ENCODE measurements at places on chromosomes 12 and 14.

GRCh38 chr12:130491421-130492357 lies 154.0 kb downstream of the PIWIL1 start:
- DNase-seq = no peak

DNA sequence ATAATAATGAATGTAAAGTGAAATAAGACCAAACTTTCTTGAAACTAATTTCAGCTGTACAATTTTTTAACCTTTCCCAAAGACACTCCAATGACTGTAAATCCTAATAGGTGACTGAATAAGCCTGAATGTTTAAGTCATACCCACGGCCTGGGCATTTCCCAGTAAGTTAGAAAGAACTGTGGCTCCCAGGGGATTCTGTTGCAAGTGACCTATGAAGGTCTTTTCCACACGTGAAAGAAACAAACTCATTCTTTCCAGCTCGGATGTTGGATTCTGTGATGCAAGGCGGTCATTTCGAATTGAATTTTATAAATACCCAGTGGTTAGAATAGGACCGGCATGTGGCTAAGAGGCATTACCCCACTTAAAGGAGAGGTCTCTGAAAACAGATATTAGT lies 1134.4 kb downstream of the GALC start:
- DNase-seq = no peak

GRCh38 chr14:68359837-68360552 lies 432.9 kb downstream of the ZFP36L1 start:
- no peak for DNase-seq

DNA sequence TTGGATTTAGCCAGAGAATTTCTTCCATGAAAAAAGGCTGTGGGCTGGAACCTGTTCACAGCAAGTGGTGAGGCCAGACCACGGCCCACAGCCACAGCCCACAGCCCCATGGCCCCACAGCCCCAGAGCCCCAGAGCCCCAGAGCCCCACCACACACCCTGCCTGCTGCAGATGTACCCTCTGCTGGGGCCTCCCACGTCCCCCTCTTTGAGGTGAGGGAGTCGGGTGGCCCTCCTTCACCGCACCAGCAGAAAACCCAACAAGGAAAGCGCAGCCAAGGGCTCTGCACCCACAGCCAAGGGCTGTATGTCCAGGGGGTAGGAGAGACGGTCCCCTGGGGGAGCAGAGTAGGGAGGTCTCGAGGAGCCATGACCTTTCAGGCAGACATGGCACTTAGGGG lies 327.5 kb upstream of the DIO3 start:
- no peak for DNase-seq

DNA sequence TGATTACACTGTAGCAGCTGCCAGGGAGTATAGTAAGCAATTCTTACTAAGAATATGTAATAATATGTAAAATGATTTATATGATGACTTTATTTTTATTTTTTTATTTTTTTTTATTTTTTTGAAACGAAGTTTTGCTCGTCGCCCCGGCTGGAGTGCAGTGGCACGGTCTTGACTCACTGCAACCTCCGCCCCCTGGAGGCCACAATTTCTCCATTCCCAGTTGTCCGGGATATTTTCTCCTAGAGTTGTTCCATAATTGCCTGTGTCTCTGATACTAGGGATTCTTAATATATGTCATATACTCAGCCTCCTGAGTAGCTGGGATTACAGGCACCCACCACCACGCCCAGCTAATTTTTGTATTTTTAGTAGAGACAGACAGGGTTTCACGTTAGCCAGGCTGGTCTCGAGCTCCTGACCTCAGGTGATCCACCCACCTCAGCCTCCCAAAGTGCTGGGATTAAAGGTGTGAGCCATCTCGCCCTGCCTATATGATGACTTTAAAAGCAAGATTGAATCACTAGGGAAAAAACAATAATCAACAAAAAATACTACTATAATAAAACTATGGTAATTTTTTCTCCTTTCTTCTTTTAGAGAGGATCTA lies 12.2 kb upstream of the ITPR2 start:
- no peak for DNase-seq

GRCh38 chr12:119693511-119693910 lies 25.6 kb downstream of the PRKAB1 start:
- no peak for DNase-seq

DNA sequence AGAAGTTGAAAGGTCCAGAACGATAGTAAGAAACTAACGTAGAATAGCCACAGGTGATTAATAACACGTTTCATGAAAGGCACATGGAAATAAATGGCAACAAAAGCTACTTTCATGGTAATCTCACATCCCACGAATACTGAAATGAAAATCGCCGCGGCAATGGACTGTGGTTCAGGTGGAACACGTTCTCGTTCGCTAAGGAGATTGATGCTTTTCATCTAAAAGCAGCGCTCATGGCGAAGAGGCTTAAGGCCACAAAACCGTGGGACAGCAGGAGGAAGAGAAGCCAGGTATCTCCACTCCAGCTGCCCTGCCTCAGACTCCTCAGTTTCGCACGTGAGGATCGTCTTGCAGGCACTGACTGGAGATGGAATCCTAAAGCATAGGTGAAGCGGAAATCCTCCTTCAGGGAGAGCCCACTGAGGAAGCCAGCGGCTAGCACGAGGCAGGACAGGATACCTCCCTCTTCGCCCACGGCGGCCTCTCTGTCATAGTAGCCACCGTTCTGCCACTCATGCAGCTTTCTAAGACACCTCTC lies 696 bp upstream of the GPHN start:
- no peak for DNase-seq

GRCh38 chr14:83847102-83847501 lies 1682.8 kb upstream of the FLRT2 start:
- no peak for DNase-seq

DNA sequence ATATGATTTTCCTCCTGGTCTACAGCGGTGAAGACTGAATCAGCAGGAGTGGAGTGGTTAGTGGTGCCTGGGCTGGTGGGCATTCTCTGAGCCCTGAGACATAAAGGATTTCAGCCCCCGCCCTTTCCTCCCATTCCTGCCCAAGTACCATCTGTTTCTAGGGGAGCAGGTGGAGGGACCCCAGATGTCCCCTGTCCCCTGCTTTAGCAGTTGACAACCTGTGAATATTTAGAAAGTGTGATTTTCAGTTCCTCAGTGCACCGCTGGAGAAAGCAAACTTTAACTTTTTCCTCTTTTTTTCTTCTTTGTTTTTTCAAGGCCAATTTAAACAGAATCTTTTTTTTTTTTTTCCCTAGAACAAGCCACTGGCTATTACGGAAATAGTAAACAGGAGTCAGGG lies 163.8 kb upstream of the MYL2 start:
- no peak for DNase-seq

- no peak for DNase-seq
Observed at GRCh38 chr14:92456215-92457015, 57.2 kb upstream of the RIN3 start.

GRCh38 chr12:52608826-52609630 lies 7.8 kb upstream of the KRT72 start:
- DNase-seq = no peak

DNA sequence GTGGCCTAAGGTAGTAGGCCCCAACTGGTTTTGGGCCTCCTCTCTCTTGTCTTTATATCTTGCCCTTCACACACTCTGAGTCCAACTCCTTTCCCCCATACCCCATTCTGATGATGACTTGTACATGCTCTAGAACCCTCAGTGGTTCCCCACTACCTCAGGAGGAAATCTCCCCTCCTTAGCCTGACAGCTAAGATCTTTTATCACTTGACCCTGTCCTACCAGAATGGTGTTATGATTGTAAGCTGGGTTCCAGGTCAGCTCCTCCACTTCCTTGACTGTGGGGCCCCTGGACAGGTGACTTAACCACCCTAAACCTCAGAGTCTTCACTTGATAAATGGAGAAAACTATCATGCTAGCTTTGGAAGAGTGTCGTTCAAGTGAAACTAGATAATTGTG lies 9.4 kb upstream of the MYL2 start:
- no peak for DNase-seq

GRCh38 chr14:100442498-100443490 lies 119.7 kb downstream of the SLC25A47 start:
- no peak for DNase-seq

- DNase-seq = no peak
Observed at GRCh38 chr12:2625289-2625612, 169.5 kb upstream of the FKBP4 start.

- DNase-seq = no peak
Observed at GRCh38 chr14:88364710-88365413, 20.6 kb upstream of the SPATA7 start.

DNA sequence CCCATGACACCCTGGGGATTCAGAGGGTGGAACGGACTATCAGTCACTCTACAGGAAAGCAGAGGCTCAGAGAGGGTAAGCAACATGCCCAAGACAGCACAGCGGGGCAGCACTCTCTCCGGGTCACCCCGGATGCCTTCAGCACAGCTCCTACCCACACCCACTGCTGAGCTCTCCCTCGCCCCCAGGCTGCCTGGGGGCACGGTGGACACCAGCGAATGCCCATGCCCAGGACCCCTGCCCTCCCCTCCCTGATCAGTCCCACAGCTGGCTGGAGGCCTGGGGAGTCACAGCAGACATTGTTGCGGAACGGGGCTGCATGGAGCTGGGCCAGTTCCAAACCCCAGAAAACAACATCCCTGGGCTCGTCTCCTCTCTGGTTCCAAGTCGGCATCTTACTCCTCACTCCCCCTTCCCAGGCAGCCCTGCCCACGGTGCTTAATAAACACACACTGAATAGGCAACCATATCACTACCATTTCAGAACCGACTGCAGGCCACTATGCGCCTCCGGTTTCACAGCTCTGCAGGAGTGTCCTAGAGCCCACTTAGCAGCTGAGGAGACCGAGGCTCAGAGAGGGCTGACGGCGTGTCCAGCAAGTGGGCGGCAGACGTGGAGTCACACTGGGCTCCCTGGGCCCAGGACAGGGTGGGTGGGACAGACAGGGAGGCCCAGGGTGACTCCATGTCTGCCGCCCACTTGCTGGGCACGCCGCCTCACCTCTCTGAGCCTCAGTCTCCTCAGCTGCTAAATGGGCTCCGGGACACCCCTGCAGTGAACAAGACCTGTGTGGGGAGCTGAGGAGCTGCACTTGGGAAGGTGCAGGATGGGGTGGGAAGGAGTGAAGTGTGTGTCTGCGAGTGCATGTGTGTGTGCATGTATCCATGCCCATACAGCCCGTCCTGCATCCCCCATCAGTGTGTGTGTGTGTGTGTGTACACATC lies 27.0 kb downstream of the CCDC85C start:
- no peak for DNase-seq

DNA sequence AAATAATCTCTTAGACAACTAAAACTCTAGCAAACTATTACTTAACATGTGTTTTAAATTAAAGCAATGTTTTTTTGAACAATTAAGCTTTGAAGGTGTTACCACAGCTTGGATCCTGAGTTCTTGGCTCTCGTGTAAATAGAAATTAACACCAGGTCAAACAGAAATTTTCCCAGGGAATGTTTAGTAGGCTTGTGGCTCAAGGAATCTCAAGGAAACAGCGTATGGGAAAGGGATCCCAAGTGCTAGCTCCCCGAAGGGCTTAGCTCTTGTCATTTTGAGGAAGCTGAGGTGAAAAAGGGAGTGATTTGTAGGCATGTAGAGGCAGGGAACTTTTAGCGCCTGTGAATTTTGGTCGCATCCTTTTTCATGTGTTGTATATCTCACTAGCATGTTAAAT lies 11.4 kb downstream of the KNTC1 start:
- no peak for DNase-seq

DNA sequence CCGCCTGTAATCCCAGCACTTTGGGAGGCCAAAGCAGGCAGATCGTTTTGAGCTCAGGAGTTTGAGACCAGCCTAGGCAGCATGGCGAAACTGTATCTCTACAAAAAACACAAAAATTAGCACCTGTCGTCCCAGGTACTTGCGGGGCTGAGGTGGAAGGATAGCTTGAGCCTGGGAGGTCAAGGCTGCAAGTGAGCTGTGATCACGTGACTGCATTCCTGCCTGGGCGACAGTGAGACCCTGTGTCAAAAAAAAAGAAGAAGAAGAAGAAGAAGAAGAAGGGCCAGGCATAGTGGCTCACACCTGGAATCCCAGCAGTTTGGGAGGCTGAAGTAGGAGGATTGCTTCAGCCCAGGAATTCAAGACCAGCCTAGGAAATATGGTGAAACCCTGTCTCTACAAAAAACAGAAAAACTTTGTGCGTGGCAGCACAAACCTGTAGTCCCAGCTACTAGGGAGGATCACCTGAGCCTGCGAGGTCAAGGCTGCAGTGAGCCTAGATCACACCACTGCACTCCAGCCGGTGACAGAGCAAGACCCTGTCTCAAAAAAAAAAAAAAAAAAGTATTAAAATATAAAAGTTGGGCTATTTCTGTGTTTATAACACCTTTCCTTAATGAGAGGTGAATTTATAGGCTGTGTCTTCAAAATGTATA lies 15.5 kb downstream of the RXYLT1 start:
- no peak for DNase-seq

GRCh38 chr12:86837246-86837645 lies 581.1 kb upstream of the MGAT4C start:
- no peak for DNase-seq

- DNase-seq = no peak
Observed at GRCh38 chr14:23399591-23399990, 8.5 kb downstream of the MYH6 start.

- no peak for DNase-seq
Observed at GRCh38 chr12:60263161-60263560, 667.3 kb downstream of the SLC16A7 start.

- no peak for DNase-seq
Observed at GRCh38 chr12:64053117-64053516, 169.0 kb downstream of the KICS2 start.
